ENCODE measurements at places on chromosomes 3 and 15. TPM values are rescaled to one million over a fixed set of nuclear protein-coding genes. Genes with fewer than 3 reads are reported as not detected.
A peak's percentile ranks its signal among the peaks of the same experiment; 100 is the strongest.

The FILIP1L gene
- polyA plus RNA-seq = 23.0 TPM

The CFAP20DC gene
- polyA plus RNA-seq = 3.7 TPM

The SCG5 gene
- 65.1 TPM for polyA plus RNA-seq

The SLC38A3 gene
- polyA plus RNA-seq = 5.6 TPM

The LIPC gene
- 15.7 TPM for polyA plus RNA-seq

The SLC2A2 gene
- 15.3 TPM for polyA plus RNA-seq

The CIDEC gene
- not detected for polyA plus RNA-seq

The IFRD2 gene
- 53.5 TPM for polyA plus RNA-seq

The ANKDD1A gene
- 6.5 TPM for polyA plus RNA-seq

The TTLL13 gene
- polyA plus RNA-seq = 0.31 TPM

The GPR62 gene
- 0.59 TPM for polyA plus RNA-seq

The SLC4A7 gene
- polyA plus RNA-seq = 22.4 TPM

The KCNMB3 gene
- 6.3 TPM for polyA plus RNA-seq

The TNNC1 gene
- polyA plus RNA-seq = 6.7 TPM

The ZXDC gene
- 27.0 TPM for polyA plus RNA-seq

- no peak for DNase-seq
Observed at GRCh38 chr3:185330238-185330637, 32.7 kb upstream of the MAP3K13 start.

DNA sequence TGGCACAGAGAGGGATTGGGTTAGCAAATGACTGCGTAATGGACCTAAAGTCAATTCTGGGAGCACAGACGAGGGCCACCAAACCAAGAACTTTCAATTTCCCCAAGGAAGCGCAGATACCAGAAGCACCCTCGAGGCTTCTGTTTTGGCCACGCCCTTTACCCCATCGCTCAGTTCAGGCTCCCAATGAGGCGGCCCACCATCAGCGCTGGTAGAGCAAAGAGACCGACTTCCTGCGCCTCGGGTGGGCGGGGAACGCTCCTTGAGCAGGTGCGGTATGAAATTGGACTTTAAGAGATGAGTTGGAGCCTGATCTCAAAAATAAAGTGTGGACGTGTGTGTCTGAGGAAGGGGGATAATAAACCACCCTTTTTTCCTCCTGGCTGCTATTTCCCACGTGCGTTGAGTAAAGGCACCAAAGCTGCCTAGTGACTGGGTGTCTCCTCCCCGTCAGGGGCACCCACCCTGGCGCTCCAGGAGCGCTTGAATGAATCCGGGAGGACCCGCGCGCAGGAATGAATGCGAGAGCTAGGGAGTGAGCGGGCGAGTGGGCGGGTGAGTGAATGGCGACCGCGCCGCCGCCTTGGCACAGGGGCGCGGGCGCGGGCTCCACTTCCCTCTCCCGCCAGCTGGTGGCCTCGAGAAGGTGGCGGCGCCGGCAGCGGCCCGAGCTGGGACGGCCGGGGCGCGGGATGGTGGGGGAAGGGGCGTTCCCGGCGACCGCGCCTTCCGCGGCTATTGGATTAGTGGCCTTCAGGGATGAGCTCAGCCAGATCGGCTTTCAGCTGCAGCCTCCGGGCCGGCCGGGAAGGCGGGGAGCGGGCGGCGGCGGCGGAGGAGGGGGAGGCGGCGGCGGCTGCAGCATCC is at the start of gene SPSB4:
TSS of gene SPSB4 (plus strand) at position 772 of the 867 bp plus-strand sequence. CDS start 14,758 bp downstream, outside the sequence.
- DNase-seq = peak; percentile 62

DNA sequence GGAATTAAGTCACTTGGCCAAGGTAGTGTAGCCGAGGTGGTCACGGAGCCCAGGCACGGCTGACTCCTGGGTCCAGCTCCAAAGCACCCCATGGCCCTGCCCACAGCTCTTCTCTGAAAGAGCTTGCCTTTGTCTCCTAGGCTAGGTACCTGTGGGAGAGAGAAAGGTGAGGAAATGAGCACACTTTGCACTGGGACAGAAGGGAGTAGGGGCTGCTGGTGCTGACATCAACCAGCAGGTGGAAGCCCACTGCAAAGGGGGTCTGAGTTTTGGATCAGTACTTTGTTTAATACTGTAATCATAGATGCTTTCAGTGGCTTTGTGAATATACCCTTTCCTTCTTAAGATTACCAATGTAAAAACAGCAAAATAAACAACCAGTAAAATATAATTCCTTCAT is 128.3 kb upstream of the EIF1B start:
- DNase-seq = no peak

DNA sequence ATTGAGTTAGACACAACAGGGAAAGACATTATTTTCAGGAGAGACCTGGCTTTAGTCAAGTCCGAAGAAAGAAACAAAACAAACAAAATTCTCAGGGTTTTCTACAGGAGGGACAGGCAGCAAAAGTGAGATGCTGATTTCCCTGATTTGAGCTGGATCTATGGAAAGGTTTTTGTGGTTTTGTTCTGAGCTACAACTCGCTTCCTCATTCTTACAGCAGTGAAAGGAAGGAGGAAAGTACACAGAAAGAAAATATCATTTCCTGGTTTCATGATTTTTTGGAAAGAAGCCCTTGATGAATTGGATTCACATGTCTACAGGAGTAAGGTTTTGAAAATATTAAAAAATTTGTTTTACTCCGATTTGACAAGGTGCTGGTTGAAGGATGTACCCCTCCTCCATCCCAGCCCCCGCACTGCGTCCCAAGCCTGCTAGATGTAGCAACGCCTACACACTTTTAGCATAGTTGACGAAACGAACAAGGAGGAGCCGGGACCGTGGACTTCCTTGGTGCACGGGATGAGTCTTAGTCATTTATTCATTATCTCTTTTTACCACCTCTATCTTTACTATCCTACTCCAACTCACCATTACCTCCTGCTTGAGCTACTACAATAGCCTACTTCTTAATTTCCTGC is 10.8 kb downstream of the PRICKLE2 start:
- DNase-seq = no peak

- DNase-seq = no peak
Observed at GRCh38 chr15:86615816-86616215, 536.1 kb downstream of the AGBL1 start.

DNA sequence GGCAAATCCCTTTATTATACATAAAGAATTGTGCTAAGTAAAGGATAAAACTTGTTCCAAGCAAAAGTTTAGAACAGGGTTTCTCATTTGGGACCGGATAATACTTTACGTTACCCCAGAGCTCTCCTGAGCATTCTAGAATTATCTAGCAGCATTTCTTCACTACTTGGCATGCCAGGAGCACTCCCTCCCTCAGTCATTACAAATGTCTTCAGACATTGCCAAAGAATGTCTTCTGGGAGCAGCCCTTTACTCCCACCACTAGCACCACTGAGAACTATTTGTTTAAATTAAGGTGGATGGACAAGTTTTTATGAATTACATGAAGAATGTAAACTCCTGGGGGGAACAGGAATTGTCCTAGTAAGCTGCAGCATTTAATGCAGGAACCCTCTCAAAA is 516.4 kb downstream of the GBE1 start:
- no peak for DNase-seq

GRCh38 chr3:169430707-169431404 is 232.7 kb downstream of the MECOM start:
- DNase-seq = no peak

DNA sequence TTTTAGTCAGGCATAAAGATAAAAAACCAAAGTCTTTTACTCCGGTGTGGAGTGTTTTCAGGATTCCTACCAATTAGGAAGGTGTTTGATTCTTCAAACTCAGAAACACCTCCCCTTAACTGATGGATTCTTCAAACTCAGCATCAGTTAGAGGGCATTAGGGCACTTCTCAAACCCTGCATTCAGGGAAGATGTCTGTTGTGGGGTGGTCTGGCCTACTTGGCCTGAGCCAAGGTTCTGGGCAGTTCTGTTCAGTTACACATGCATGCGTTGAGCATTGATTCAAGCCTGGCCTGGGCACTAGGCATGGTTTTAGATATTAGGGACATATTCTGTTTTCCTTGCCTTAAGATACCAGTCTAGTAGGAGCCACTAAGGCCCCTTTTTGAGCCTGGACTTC is 1.0 kb downstream of the HGD start:
- no peak for DNase-seq

- no peak for DNase-seq
Observed at GRCh38 chr15:74613953-74614743, 1.5 kb upstream of the CLK3 start.

GRCh38 chr15:34155859-34156258 is 54.0 kb downstream of the PGBD4 start:
- no peak for DNase-seq

GRCh38 chr3:3189102-3189727 is 9.7 kb upstream of the CRBN start:
- DNase-seq = no peak

GRCh38 chr15:78752492-78753358 is 58.5 kb downstream of the ADAMTS7 start:
- no peak for DNase-seq

GRCh38 chr3:196640297-196641018 is 964 bp downstream of the NRROS start:
- no peak for DNase-seq

GRCh38 chr15:68369931-68370767 is 61.8 kb downstream of the ITGA11 start:
- DNase-seq = no peak

GRCh38 chr15:68228971-68229385 is 550 bp downstream of the CLN6 start:
- no peak for DNase-seq

- DNase-seq = no peak
Observed at GRCh38 chr3:89613241-89613640, 505.8 kb downstream of the EPHA3 start.

- no peak for DNase-seq
Observed at GRCh38 chr3:116179091-116179490, 266.2 kb downstream of the LSAMP start.

GRCh38 chr3:131702146-131702545 is 199.4 kb upstream of the MRPL3 start:
- DNase-seq = no peak

GRCh38 chr3:77142578-77142977 is 102.7 kb downstream of the ROBO2 start:
- no peak for DNase-seq

DNA sequence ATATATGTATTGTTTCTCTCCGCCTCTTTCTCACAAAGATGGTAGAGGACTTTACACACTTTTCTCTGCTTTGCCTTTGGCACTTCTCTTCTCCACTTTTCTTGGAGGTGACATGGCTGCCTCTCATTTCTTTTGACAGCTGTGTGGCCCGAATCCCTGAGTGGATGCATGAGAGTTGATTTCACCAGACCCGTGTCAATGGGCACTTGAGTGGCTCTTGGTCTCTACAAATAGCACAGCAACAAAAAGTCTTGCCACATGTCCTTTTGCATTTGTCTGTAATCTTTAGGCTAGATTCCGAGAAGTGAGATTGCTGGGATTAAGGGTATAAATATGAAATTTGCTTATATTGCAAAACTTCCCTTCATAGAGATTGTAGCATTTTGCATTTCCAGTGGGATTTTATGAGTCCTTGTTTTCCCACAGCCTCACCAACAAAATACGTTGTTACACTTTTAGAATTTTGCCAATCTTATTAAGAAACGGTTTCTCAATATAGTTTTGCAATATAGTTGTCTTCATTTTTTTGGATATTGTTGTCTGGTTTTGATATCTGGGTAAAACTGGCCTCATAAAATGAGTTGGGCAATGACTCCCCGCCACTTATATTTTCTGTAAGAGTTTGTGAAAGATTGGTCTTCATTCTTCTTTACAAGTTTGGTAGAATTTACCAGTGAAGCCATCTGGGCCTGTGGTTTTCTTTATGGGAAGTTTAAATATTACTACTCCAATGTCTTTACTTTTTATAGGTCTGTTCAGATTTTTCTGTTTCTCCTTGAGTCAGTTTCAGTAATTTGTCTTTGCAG is 5.2 kb upstream of the TRPM1 start:
- DNase-seq = no peak

GRCh38 chr3:24462737-24463136 is 31.9 kb downstream of the THRB start:
- DNase-seq = no peak

- no peak for DNase-seq
Observed at GRCh38 chr15:46461416-46461815, 826.6 kb downstream of the SQOR start.

DNA sequence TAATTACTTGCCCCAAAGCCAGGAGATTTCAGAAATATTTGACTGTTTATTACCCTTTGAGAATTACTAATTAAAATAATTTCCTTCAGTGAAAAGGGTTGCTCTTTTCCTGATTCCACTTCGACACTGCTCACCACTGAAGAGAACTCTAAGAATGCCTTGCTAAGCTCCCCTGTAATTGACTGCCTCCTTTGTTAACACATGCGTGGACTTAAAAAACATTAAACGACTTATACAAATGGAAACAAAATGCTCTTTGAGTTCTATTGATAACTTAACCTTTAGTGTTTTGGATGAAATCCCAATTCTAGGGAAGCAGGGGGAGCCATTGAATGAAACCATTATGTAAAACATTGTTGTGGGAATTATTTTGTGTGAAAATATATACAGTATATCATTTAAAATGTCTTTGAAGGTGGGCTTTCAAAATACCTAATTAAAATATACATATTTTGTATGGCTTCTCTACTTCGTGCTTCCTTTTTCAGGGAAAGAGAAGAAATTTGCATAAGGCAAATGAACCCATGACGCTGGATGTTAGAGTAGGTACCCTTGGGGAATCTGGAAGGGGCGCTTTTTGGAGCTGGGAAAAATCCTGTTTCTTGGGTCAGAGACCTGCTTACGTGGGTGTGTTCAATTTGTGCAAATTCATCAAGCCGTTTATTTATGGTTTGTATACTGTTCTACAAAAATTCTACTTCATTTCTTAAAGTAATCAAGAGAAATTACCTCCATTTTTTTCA is 64.2 kb downstream of the WWTR1 start:
- DNase-seq = no peak

GRCh38 chr3:101484805-101485620 is 28.0 kb downstream of the SENP7 start:
- no peak for DNase-seq

Data from left renal pelvis (tissue), 4 donors.